ENCODE measurements at places on chromosomes 6 and 20. TPM values are rescaled to one million over a fixed set of nuclear protein-coding genes. Genes with fewer than 3 reads are reported as not detected.

- no peak overlapping the region for H3K4me3 ChIP-seq
- H3K27ac ChIP-seq = no peak overlapping the region
- H3K36me3 ChIP-seq = peaks cover 15% of the 10 kb centered on the region
- H3K27me3 ChIP-seq = peaks cover 22% of the 10 kb centered on the region
- H3K4me1 ChIP-seq = peaks cover 19% of the 10 kb centered on the region
- peak; percentile 79 for DNase-seq
These were observed 95.1 kb upstream of the OLIG3 start for GRCh38 chr6:137589067-137589848.

GRCh38 chr20:8118760-8119159 lies 13.3 kb upstream of the PLCB1 start:
- H3K27ac ChIP-seq = no peak overlapping the region
- H3K4me3 ChIP-seq = no peak overlapping the region
- peaks cover 4% of the 10 kb centered on the region for H3K27me3 ChIP-seq
- H3K36me3 ChIP-seq = no peaks in the 10 kb centered on the region

LAMA5 gene
- 0.63 TPM for total RNA-seq

- no peak overlapping the region for H3K4me3 ChIP-seq
- no peaks in the 10 kb centered on the region for H3K27me3 ChIP-seq
- H3K27ac ChIP-seq = no peak overlapping the region
- H3K4me1 ChIP-seq = no peaks in the 10 kb centered on the region
- DNase-seq = no peak
These were observed 29.4 kb downstream of the LPA start for GRCh38 chr6:160634706-160635105.

Measured in activated CD4-positive, alpha-beta memory T cell treated with anti-CD3 and anti-CD28 coated beads, Interleukin-2, amount 10 ng/mL, durations not matched to agents 7 days and 5 days (primary cell).